ENCODE measurements at places on chromosomes 1 and 21.

GRCh38 chr1:63981408-63981773 is 207.6 kb downstream of the ROR1 start:
- no peak for DNase-seq

- DNase-seq, result no peak
Measured at GRCh38 chr1:246591047-246591446, 24.8 kb downstream of the CNST start.

- no peak for DNase-seq
Measured at GRCh38 chr1:26401891-26402290, 8.7 kb upstream of the LIN28A start.

GRCh38 chr1:210043058-210043457 is 105.0 kb downstream of the SYT14 start:
- DNase-seq, result no peak

DNA sequence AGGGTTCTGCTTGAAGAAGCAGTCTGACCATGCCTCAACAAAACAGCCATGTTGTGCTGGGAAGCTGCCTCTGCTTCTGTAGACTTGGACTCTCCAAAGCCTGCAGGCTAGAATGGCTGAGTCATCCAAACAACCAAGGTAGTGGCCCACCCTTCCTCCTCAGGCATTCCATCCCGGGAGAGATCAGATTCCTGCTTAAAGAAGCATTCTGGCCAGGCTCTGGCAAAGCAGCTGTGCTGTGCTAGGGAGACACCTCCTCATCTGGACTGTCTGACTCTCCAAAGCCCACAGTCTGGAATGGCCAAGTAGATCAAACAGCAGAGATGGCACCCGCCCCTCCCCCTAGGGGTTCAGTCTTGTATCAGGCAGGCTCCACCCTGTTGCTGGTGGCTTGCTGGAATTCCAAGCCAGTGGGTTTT is 38.3 kb upstream of the F3 start:
- peak; percentile 98 for DNase-seq

GRCh38 chr1:163263818-163264655 is 57.7 kb upstream of the NUF2 start:
- peak; percentile 42 for DNase-seq

- DNase-seq, result peak; percentile 47
Measured at GRCh38 chr1:244672946-244673682, 20.2 kb downstream of the DESI2 start.

DNA sequence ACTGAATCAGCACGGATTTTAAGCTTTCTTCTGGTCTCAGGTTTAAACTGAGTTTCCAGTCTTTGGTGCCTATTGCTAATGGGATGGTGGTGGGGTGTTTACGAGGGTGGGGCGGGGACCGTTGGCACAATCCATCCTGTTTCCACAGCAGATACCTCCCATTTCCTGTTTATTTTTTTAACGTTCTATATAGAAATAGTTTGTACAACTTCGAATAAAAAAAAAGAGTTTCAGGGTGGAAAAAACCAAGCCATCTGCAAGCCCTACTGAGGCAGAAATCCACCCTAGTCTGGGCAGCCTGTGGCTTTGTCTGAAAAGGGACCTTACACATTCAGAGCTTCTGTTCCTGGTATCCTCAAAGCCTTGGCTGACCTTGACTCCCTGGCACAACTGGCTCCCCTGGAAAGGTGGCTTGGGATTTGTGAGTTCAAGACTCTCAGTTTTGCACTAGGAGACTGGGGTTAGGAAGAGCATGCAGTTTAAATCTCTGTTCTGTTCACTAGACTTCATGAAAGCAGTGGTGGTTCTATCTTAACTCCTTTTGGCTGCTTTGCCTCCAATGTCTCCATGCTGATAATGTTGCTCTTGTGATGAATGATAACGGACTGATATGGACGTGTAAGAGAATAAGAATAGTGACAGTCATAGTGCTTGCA is 46.7 kb downstream of the VANGL2 start:
- DNase-seq, result no peak

- no peak for DNase-seq
Measured at GRCh38 chr1:3659093-3659492, 6.8 kb downstream of the TP73 start.

DNA sequence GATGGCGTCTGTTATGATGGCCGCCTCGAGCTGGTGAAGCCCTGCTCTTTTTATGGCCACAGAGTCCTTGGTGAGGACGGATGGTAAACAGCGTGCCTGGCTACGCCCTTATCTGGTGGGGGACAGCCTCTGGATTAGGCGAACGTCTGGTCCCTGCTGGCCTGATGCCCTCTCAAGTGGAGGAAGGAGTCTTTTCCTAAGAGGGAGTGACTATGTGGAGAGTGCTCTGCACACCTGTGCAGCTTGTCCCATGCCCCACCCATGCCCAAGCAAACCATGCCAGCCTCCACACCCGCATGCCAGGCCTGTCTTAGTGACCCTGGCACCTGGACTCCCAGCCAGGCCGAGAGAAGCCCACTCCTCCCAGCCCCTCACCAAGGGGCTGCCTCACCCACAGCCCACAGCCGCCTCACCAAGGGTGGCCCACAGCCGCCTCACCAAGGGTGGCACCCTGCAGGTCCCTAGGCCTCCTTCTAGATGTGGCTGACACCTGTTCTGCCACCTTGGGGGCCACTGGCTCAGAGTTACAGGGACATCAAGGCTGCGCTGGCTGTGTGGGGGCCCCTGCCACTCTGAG is 40.2 kb downstream of the WNT9A start:
- no peak for DNase-seq
